ENCODE measurements at places on chromosomes 3 and 15. TPM values are rescaled to one million over a fixed set of nuclear protein-coding genes. Genes with fewer than 3 reads are reported as not detected.

The POLR2H gene
- 50.4 TPM for total RNA-seq

The AGBL1 gene
- total RNA-seq, result not detected

The GDPGP1 gene
- 5.8 TPM for total RNA-seq

The TNFAIP8L3 gene
- 6.1 TPM for total RNA-seq

The FGF7 gene
- total RNA-seq, result not detected

The TEX264 gene
- total RNA-seq, result 45.0 TPM

The EAF2 gene
- 3.7 TPM for total RNA-seq

The MYZAP gene
- 1.9 TPM for total RNA-seq

Data from chondrocyte (in vitro differentiated cells).